ACHN (cell line): ENCODE measurements at places on chromosomes 7 and 10.

- no peak for DNase-seq
Observed at GRCh38 chr10:47130491-47130890, 169.5 kb upstream of the GDF10 start.

- DNase-seq: peak; percentile 98
Observed at GRCh38 chr7:26156451-26157420, 4.7 kb downstream of the NFE2L3 start.

GRCh38 chr7:101650579-101651081 is 21.5 kb upstream of the MYL10 start:
- DNase-seq: peak; percentile 17

DNA sequence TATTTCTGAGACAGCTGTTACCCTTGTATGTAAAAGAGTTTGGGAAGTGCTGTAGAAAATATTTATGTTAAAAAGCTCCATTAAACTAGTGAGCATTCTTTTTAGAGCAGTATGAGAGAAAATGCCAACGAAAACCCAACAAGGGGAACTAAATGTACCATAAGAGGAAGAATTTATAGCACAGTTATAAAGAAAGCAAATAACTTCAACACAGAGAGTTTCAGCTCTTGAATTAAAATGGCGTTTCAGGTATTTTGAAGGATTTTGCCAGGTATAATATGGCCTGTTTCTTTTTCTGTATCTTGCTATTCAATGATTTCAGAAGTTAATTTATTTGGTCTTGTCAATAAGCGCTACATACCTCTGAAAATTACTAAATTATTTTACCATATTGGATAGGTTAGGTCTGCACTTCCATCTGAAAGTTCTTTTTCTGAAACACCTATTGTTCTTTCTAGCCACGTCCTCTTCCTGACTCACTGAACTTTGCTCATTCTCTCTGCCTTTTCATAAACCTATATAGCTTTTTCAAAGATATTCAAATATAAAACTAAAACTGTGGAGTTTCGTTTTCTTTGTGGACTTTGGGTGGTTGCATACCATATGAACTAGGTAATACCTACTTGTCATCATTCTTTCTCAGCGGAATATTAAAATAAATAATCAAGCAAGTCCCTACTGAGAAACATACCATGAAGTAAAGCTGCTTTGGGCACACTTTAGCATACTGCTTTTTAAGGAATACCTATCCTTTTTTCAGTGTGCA is 136.1 kb downstream of the SEMA3A start:
- DNase-seq: no peak

DNA sequence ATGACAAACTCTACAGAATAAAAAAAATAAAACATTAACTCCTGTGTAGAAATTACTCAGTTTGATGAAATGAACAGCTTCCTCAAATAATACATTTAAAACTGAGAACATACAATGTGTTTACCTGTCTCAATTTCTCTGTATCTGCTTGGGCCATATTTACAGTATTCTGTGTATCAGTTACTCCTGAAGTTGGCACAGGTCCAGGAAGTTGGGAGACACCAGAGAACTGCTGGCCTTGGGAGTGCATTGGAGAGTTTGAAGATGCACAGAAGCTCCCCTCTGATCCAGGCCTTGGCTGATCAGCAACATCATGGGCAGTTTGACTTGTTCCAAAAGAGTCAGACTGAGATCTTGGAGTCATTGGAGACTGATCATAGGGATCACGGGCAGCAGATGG is 155.1 kb downstream of the GALNT11 start:
- DNase-seq: no peak

GRCh38 chr7:595621-596010 is 76.0 kb upstream of the PDGFA start:
- no peak for DNase-seq

DNA sequence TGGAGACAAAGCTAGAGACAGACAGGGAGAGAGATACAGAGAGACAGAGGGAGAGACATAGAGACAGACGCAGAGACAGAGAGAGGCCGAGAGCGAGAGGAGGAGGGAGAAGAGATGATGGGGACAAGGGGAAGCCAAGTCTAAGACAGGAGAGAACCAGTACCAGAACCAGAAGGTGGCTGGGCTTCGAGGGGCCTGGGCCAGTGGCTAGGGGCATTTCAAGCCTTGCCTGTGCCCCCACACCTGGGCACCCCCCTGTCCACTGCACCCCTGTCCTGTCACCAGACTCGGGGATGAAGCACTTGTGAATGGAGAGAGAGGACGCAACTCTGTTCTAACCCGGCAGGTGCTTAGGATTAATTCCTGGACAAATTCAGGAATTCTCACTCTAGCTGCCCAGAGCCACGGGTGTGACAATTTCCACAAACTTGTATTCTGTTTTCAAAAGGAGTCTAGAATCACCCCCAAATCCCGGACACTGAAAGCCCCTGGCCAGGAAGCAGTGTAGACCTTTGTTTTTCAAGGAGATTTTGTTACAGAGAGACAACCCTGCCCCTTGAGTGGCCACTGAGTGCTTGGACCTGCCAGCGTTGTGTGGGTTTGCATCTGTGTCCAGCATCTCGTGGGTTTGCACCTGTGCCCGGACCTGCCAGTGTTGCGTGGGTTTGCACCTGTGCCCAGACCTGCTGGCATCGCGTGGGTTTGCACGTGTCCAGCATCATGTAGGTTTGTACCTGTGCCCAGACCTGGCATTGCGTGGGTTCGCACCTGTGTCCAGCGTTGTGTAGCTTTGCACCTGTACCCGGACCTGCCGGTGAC is 157.3 kb downstream of the WDR37 start:
- DNase-seq: no peak

DNA sequence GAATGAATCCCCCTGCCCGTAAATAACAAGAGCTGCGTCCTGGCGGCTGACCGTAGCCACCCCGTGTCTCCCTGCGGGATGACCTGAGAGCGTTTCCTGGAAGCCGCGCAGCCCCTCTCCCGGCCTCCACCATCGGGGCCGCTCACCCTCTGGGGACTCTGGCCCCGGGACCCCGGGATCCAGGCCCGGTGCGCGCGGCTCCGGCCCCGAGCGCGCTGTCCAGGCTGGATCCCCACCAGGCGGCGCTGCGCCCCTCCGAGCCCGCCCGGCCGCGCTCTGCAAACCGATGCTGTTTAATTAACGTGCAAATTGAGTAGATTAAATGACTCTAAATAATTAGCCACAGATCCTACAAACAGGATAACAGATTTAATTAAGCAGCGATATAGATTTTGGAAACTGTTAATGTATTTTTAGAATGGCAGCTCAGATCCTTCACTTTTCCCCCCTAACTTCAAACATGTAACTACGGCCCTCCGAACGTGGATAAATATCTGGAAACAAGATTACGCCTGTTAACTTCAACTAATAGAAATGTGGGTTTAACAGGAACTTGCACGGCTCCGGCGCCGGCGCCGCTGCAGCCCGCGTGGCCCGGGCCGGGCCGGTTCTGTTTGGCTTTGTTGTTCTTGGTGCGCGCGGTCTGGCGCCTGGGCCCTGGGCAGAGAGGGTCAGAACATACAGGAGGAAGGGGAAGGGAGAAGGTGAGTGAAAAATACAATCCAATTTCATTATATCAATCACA is 7.1 kb upstream of the UNCX start:
- no peak for DNase-seq

DNA sequence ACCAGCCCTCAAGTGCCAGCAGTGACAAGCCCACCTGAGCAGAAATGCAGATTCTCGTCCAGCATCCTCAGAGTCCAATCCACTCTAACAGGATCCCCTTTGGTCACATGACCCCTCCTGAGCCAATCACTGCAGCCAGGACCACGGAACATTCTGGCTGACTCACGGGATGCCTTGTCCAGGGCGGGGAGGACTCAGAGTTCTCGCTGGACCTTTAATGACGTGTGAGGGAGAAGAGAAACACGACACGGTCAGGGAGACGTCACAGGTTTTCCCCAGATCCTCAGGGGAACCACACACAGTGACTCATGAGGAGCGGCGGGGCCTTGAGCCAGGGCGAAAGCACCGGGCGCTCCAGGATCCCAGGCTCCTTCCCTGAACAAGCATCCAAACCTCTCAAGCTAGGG is 155.7 kb downstream of the PTPRN2 start:
- peak; percentile 85 for DNase-seq

DNA sequence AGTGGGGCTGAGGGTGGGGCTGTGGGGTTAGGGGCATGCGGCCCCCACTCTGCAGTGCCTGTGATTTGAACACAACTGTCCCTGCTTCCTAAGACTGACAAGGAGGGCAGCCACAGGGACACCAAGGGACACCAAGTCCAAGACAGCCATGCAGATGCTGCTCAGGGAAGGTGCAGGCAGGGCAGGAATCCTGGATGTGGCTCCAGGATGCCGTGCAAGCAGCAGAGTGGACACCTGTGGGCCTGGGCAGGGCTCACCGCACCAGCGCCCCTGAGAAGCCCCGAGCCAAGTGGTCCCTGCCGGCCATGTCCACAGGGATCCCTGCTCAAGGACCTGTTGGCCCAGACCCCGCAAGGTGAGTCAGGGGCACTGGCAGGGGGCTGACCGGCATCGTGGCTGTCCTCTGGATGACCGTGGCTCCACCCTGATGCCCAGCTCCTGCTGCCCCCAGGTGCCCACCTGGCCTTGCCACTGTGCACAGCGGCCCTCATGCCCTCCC is 58.5 kb downstream of the STK32C start:
- no peak for DNase-seq

- no peak for DNase-seq
Observed at GRCh38 chr10:84355106-84355505, 26.7 kb downstream of the CCSER2 start.

- no peak for DNase-seq
Observed at GRCh38 chr10:7218968-7219367, 191.9 kb downstream of the SFMBT2 start.

- DNase-seq: no peak
Observed at GRCh38 chr7:86965727-86966120, 93.7 kb downstream of the ELAPOR2 start.

DNA sequence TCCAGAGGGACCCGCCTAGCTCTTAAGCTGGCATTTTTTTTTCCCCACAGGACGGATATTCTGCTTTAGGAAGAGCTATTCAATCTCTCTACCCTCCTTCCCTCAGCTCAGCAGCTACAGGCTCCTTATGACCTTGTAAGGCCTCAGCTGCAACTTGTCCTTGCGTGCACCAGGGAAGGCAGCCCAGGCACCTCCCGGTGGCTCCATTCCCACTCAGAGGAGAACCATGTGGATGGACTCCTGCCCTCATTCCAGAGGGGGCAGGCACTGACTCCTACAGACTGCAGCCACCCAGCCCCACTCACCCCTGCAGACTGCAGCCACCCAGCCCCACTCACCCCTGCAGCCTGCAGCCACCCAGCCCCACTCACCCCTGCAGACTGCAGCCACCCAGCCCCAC is 73.7 kb downstream of the ITIH5 start:
- DNase-seq: no peak

GRCh38 chr10:111756217-111757061 is 427.1 kb downstream of the GPAM start:
- DNase-seq: peak; percentile 53
